ENCODE measurements at places on chromosomes 7 and 10. TPM values are rescaled to one million over a fixed set of nuclear protein-coding genes. Genes with fewer than 3 reads are reported as not detected.

SRRM3 gene
- 0.98 TPM for total RNA-seq

UCMA gene
- not detected for total RNA-seq

GIMAP1 gene
- total RNA-seq, result not detected

SPACDR gene
- total RNA-seq, result 0.78 TPM

HILPDA gene
- 16.4 TPM for total RNA-seq

RBP4 gene
- 0.73 TPM for total RNA-seq

BMPER gene
- 10.2 TPM for total RNA-seq

FZD1 gene
- total RNA-seq, result 16.5 TPM

DGKI gene
- total RNA-seq, result 3.5 TPM

SFR1 gene
- total RNA-seq, result 15.2 TPM

ZNF467 gene
- total RNA-seq, result 0.20 TPM

TDRD1 gene
- 3.3 TPM for total RNA-seq

ICA1 gene
- 0.39 TPM for total RNA-seq

TMEM168 gene
- 13.2 TPM for total RNA-seq

NRAP gene
- total RNA-seq, result not detected

IRF5 gene
- not detected for total RNA-seq

HTR7 gene
- total RNA-seq, result 0.37 TPM

FEZF1 gene
- not detected for total RNA-seq

GLRX3 gene
- total RNA-seq, result 86.0 TPM

POM121L12 gene
- total RNA-seq, result not detected

ABCB1 gene
- 0.20 TPM for total RNA-seq

SP4 gene
- total RNA-seq, result 4.8 TPM

NKX1-2 gene
- not detected for total RNA-seq

Data from subcutaneous preadipocyte (primary cell).